ENCODE measurements at places on chromosomes 3 and 15.

GRCh38 chr15:90495067-90495466, 34.7 kb upstream of the CRTC3 start:
- DNase-seq, result no peak

GRCh38 chr3:16350597-16351318, 85.7 kb downstream of the OXNAD1 start:
- no peak for DNase-seq

- DNase-seq, result no peak
Observed at GRCh38 chr3:18703798-18704197, 278.7 kb upstream of the SATB1 start.

DNA sequence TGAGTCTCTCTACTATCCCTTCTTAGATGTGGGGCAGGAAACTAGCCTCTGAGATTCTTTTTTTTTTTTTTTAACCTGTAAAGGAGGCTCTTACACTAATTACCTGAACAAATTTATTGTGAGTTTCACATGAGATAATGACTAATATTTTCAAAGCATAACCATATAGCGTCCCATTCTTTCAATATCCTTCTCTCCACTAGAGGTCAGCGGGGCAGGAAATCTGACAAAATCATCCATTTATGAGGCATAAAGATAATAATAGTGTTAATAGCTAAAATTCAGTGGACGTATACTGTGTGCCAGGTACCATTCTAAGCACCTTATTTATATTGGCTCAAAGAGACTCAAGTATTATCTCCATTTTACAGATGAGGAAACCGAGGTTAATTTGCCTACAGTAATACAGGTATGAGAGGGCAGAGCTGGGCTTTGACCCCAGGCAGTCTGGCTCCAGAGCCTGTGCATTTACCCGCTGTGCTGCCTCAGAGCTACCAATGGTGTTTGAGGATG, 16.3 kb upstream of the SMAD6 start:
- no peak for DNase-seq
